Spleen (tissue), 13 donors: ENCODE measurements at places on chromosomes 1 and 21. TPM values are rescaled to one million over a fixed set of nuclear protein-coding genes. Genes with fewer than 3 reads are reported as not detected.

DNA sequence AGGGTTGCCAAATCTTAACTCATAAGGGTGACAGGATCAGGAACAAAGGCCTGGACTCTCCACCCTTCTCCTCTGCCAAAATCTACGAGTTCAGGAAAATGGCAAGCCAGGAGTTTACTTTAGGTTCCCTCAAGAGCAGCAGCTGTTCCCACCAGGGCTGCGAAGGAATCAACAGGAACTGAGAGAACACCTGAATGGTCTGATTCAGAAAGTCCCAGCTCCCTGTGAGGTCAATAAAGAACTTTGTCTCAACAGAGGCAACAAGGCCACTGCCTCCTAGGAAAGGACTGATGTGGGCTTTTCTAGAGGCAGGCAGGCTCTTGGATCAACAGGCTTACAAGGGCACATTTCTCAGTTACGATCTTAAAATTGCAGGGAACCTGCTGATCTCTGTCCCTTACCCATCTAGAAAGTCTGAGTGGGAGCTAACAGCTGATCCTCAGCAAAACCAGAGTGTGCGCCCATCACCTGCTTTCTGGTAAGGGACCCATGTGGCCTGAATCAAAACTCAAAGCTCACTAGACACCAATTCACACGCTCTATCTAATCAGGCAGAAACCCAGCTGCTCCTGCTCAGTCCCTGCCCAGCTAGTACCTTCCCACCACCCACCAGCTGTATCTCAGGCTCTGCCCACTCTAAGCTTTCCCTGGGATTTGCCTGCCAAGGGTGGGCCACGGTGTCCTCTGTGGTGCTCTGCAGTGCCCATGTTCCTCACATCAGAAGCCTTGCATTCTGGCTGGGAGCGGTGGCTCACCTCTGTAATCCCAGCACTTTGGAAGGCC is 83.1 kb downstream of the CAPZB start:
- DNase-seq, result no peak

- no peak for DNase-seq
Observed at GRCh38 chr1:75725266-75725665, 757 bp downstream of the ACADM start.

GRCh38 chr1:117070124-117070523 is 10.0 kb downstream of the TTF2 start:
- DNase-seq, result no peak

- no peak for DNase-seq
Observed at GRCh38 chr1:193957556-193958095, 771.2 kb upstream of the B3GALT2 start.

- peak; percentile 79 for DNase-seq
Observed at GRCh38 chr1:154972517-154973343, 1.8 kb upstream of the CKS1B start.

GRCh38 chr1:203480084-203480483 is 4.5 kb downstream of the PRELP start:
- DNase-seq, result peak; percentile 2

- no peak for DNase-seq
Observed at GRCh38 chr1:96979304-96980268, 258.0 kb downstream of the PTBP2 start.

DNA sequence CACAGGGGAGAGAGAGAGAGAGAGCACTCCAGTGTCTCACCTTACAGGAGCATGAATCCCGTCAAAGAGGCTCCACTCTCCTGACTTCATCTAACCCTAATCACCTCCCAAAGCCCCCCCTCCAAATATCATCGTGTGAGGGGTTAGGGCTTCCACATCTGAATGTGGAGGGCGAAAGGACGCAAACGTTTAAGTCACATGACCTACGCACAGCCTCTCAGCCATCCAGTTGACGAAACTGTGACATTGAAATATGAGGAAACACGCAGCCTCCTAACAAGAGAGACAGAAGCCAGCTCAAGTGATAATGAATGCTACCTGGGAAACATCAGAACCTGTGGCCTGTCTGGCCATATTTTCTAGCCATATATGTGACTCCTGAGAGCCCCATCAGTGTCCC is 63.7 kb downstream of the MATN1 start:
- DNase-seq, result peak; percentile 15

GRCh38 chr1:213598263-213598662 is 389.5 kb upstream of the PROX1 start:
- no peak for DNase-seq

- DNase-seq, result peak; percentile 64
Observed at GRCh38 chr1:227541129-227541528, 22.2 kb upstream of the ZNF678 start.

DNA sequence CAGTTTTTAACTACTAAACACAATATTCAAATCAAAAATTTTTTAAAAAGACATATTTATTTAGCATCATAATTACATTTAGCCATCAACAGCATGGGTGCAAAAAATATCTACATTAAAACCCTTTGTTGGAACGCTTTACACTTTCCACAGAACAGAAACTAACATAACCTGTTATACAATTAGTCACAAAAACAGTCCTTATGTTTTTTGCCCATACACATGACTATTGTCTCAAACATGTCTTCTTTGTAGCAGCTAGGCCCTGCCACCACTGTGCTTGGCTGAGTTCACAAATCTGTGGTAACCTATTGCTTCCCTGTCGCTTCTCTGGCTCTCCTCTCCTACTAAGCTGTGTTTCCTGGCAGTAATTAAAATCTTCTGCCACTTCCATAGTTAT is 1350.0 kb upstream of the ADGRL2 start:
- no peak for DNase-seq

- no peak for DNase-seq
Observed at GRCh38 chr1:14869187-14869586, 270.7 kb downstream of the KAZN start.

- DNase-seq, result no peak
Observed at GRCh38 chr1:164712131-164713036, 153.4 kb downstream of the PBX1 start.

DNA sequence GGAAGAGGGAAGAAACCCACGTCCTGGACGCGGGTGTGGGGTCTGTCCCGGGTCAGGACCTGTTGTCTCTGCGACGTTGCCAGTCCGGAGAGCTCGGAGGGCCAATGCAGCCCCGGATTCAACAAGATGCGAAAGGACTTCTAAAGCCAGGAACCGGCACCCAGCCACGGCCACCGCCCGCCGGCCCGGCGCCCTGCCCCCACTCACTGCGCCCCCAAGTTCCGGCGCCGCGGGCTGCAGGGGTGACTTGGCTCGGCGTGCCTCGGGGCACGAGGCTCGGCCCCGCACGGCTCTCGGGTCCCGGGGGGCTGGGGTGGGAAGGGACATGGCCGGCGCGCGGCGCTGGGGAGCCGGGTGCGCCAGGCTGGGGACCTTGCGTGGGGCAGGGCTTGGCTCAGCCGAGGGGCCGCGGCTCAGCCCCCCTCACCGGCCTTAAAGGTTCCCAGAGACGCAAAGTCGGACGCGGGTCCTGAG is 51.8 kb upstream of the H6PD start:
- peak; percentile 76 for DNase-seq

DNA sequence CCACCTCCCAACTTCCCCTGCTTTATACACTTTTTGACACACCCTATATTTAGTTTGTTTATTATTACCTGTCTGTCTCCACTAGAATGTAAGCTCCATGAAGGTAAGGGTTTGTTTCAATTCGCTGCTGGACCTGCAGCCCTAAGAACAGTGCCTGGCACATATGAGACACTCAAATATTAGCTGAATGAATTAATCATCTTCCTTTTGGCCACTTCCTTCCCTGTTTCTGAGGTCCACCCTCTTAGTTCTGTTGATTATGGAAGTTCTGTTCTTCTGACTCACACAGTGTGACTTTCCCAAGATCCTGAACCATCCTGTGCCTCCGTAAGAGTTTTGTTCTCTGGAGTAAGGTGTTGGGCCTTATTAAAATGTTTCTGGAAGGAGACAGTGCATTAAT is 40.4 kb upstream of the GJA5 start:
- DNase-seq, result no peak

DNA sequence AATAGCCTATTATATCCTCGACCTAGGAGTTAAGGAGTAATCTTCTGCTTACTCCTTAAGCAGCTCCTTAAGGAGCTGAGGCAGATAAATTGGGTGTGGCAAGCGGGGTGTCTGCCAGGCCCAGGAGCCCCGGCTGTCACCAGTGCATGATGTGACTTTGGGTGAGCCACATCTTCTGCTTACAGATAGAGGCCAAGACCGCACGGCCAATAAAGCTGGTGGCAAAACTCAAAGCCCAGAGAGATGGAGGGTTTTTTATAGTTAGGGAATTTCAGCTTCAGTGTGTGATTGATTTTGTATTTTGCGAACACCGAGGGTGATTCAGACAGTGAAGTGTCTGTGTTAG is 9.8 kb downstream of the MX2 start:
- DNase-seq, result no peak

GRCh38 chr1:69163241-69163640 is 404.5 kb upstream of the LRRC7 start:
- no peak for DNase-seq

- peak; percentile 54 for DNase-seq
Observed at GRCh38 chr1:228095938-228096337, 7.2 kb downstream of the C1orf35 start.

- DNase-seq, result peak; percentile 58
Observed at GRCh38 chr21:44552136-44552535, 831 bp upstream of the KRTAP10-2 start.

DNA sequence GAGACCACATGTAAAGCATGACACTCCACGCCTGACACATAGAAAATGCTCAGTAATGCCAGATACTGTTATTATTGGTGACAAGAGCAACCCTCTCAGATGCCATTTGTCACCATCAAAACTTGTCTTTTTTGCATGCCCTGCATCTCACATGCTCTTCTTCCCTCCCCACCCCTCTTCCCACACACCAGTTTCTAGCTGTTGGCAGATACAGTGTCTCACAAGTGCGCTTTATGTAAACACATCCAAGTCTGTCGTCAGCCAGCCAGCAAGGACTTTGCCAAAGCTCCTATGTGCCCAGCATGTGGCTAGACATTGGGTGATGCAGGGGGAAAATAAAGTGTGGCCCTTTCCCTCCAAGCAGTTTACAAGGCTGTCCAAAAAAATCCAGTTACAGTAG is 44.9 kb upstream of the EPHA8 start:
- DNase-seq, result no peak

OR2G6 gene
- not detected for polyA plus RNA-seq

MARK1 gene
- 0.63 TPM for polyA plus RNA-seq

MPZ gene
- 2.1 TPM for polyA plus RNA-seq

TIE1 gene
- polyA plus RNA-seq, result 17.4 TPM

GREM2 gene
- 0.46 TPM for polyA plus RNA-seq

DRAM2 gene
- polyA plus RNA-seq, result 105 TPM
